Activated T-cell treated with anti-CD3 and anti-CD28 coated beads for 4 hours (primary cell): ENCODE measurements at places on chromosomes 7 and 10.

DNA sequence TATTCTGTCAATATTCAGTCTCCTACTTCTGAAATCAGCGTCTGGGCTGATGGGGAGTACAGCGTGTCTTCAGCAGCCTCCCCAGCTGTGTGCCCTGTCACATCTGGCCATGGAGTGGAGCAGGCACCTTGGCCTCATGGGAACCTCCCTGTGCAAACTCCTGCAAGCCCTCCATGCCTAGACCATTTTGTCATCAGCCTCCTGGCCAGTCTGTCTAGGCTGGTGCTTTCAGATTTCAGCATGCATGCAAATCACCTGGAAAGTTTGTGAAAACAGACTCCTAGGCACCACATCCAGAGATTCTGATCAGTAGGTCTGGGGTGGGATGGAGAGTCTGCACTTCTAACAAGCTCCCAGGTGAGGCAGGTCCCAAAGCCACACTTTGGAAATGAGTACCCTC, 26.2 kb upstream of the CCSER2 start:
- no peak for DNase-seq

DNA sequence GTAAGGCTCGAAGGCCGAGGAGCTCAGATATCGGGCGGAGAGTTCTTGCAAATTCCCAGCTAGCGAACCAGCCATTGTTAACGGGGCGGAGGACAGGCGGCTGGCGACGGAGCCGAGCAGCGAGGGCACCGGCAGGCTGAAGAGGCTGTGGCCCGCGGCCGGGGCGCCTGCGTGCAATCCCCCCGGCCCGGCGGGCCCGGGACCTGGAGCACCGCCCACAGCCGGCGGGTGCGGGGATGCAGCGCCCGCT, 4.1 kb downstream of the VAX1 start:
- DNase-seq = no peak

- no peak for DNase-seq
Measured at GRCh38 chr10:113920114-113920513, 65.7 kb downstream of the NHLRC2 start.

- DNase-seq = no peak
Measured at GRCh38 chr7:7617550-7617949, 23.0 kb upstream of the UMAD1 start.

- no peak for DNase-seq
Measured at GRCh38 chr10:35887685-35888084, 245.6 kb upstream of the FZD8 start.

DNA sequence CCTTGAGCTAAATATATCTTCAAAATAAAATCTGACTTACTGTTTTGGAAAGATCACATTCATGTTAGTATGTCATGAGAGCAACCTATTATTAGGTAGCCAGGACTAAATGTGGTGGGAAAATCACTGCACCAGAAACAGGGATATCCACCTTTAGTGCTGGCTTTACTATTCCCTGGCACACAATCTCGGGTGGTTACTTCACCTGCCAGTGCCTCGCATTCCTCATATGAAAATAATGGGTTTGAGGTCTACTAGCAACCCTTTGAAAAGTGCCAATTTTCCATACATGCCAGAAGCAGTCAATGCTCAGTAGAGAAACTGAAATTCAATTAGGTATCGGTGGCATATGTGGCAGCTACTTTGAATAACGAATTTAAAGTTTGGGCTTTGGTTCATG, 36.8 kb downstream of the PTN start:
- no peak for DNase-seq

- no peak for DNase-seq
Measured at GRCh38 chr10:124069341-124070264, 23.8 kb downstream of the CHST15 start.

DNA sequence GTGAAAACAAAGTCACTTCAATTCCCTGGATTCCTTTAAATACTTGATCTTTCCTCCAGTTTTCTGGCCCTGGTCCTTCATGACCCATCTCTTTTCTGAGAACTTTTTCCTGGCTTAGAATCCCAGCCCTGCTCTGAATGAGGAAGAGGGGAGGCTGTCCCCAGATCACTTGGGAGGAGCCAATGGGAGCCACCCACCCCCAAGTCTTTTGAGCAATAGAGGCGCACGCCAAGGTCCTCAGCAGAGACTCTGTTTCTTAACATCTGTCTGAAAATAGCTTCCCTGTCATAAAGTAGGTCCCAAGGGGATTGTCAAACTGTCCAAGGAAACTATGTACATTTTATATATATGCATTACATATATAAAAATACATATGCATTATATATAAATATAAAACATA, 126.8 kb downstream of the ADRA2A start:
- DNase-seq = no peak

- no peak for DNase-seq
Measured at GRCh38 chr7:139570119-139570518, 46.6 kb downstream of the CLEC2L start.

DNA sequence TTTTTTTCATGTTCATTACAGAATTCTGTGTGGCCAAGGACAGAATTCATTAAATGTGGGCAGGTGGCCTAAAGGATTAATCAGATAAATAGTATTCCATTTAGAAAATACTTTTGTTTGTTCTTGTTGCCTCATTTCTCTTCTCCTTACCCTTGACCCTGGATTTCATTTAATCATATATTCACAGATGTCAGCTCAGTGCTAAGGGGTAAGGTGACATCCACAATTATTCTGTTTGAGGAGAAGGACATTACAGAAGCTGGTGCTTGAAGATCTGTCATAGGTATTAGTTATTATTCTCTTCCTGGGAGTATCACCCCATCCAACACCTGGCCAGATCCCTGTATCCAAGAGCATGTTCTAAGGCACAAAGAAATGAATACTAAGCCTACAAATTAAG, 961.1 kb downstream of the XPNPEP1 start:
- no peak for DNase-seq

- no peak for DNase-seq
Measured at GRCh38 chr7:135388616-135389015, 121.3 kb downstream of the CNOT4 start.

GRCh38 chr7:35259523-35259908, 5.6 kb upstream of the TBX20 start:
- no peak for DNase-seq

GRCh38 chr10:127228195-127228787, 31.9 kb upstream of the INSYN2A start:
- DNase-seq = no peak

GRCh38 chr10:17683541-17683940, 39.6 kb downstream of the STAM start:
- DNase-seq = no peak

DNA sequence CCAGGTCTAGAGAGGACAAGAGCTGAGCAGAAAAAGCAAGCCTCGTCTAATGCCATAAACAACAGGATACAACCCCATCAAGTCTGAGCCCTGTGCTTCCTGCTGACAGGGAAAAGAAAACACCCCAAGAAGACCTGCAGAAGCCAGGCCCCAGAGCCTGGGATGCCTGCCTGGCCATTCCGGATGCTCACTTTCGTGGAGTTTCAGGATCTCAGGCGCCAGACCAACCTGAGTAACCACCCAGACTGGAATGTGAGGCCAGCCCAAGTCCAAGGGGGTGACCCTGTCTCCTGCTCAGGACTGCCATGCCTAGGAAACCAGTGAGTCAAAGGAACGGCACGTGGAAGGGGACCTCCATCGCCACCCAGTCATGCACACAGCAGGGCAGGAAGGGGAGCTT, 74.3 kb downstream of the PLXNA4 start:
- no peak for DNase-seq

DNA sequence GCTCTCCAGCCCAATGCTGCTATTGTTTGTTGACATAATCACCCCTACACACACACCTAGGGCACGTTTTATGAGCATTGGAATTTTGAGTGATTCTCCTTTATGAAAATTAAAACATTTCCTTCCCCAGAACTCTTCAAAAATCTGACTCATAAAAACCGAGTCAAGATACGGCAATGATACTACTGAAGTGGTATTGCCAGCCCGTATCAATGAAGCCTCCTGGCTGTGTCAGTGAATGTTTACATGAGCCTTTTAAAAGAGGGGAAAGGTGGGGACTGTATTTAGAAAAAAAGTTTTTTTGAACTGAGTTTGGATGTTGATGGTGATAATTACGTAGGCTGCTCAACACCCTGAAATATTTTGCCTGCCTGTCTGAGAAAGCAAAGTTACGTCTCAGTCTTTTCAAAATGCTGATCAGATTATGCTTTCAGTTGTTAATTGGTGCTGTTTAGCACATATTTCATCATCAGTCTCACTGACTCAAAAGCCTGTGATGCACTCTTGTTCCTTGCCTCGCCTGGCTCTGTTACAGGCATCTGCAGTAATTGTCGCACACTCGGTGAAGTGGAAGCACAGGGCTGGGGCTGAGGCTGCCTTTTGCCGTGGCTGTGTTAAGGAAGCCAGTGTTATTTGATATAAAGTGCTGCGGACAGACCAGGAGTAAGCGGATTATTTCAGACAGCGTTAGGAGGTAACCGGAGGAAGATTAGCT, 157.4 kb upstream of the TCF7L2 start:
- no peak for DNase-seq

DNA sequence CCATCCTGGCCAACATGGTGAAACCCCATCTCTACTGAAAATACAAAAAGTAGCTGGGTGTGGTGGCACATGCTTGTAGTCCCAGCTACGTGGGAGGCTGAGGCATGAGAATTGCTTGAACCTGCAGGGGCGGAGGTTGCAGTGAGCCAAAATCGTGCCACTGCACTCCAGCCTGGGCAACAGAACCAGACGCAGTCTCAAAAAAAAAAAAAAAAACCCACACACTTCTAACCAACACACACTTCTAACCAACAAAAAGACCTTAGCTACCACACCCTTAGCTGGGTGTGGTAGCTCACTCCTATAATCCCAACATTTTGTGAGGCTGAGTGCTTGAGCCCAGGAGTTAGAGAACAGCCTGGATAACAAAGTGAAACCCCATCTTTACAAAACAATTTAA, 33.9 kb upstream of the SPOCK2 start:
- DNase-seq = no peak

DNA sequence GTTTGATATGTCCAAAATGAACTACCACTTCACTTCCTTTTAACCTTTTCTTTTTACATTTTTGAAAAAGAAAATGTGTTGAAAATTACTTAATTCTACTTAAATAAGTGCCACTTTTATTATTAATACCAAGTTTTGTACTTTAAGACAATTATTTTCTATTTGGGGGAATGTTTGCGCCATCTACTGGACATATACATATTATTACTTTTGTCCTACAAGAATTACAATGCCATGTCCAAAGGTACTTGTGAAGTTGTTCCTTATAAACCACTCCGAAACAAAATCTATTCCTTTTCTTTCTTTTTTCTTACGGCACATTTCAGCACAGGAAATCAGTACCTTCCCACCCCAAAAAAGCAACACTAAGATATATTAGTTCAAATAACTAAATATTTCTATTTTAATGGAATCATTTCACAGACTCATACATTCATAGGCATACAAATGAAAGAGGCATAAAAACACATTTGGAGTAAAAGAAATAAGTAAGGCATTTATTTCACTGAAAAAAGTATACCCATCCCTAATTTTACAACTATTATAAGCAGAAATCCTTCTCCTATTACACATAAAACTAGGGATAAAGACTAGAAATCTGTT, 169.9 kb downstream of the RNF133 start:
- DNase-seq = no peak

- DNase-seq = no peak
Measured at GRCh38 chr7:6407434-6407833, 40.3 kb downstream of the DAGLB start.

GRCh38 chr7:19023477-19023876, 94.0 kb downstream of the TWIST1 start:
- no peak for DNase-seq

GRCh38 chr7:85424298-85424697, 237.4 kb upstream of the SEMA3D start:
- no peak for DNase-seq

DNA sequence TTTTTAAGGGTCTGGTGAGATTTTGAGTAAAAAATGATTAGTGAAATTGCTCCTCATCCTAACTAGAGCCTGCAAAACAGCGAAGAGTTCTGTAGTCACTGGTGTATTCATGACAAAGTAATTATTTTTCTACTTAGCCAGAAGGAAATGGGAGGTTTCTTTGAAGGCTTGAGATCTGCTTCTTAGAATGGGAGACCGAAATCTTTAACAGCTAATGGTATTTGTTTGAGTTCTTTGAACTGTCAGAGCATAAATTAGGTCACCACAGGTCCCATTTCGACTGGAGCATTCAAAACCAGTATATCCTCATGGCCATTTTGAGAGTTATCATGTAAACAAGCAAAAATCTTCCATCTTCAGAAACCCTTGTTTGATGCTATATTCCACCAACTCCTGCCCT, 77.1 kb upstream of the NME8 start:
- DNase-seq = no peak

GRCh38 chr10:121411004-121411403, 187.2 kb downstream of the FGFR2 start:
- DNase-seq = no peak

DNA sequence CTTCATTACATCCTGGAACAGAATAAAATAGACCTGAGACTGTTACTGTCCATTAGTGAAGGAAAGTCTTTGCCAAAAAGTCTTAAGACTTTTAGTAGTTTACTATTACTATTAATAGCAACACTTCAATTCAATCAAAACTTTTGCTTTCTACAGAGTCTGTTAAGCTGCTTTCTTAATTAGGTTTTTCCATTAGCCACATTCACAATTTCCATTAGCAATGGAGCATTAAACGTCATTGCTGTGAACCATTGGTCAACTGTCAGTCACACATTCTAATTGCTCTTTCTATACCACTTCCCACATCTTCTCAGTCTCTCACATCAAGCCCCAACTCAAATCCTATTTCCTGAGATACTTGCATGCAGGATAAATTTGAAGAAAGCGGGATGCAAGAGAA, 736.6 kb upstream of the SORCS1 start:
- no peak for DNase-seq

DNA sequence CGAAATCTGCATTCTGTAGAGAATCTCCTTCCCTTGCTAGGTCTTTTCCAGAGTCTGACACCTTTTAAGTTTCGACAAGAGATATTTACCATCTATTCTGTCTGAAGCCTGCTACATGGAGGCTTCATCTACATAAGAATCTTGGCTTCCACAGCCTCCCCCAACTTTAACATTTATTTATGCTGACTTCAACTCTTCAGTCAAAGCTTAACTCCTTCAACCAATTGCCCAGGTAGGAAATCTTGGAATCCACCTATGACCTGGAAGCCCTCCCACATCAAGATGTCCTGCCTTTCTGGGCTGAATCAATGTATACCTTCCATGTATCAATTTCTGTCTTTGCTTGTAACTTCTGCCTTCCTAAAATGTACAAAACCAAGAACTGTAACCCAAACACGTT, 54.7 kb downstream of the MINPP1 start:
- no peak for DNase-seq

DNA sequence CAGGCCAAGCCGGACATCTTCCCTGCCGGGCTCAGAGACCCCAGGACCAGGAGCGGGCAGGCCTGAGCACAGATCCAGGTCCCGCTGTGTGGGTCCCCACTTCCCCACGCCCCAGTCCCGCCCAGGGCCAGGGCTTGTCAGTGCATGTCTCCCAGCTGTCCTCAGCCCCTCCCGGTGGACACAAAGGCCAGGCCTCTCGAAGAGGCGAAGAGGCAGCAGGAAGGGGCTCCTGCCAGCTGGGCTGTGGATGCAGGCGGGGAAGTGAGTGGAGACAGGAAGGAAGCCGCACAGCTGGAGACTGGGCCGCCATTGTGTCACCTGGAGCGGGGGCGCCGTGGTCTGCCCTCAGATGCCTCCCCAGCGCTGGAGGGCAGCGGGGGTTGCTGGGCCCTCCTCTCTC, 4.8 kb downstream of the GRIFIN start:
- DNase-seq = no peak

- DNase-seq = no peak
Measured at GRCh38 chr10:86940677-86941076, 16.7 kb downstream of the MMRN2 start.
